CD4-positive, alpha-beta T cell treated with Interleukin-4 for 4 hours (primary cell): ENCODE measurements at places on chromosomes 3 and 15.
A peak's percentile ranks its signal among the peaks of the same experiment; 100 is the strongest.

GRCh38 chr15:31082771-31083369 is 18.7 kb downstream of the TRPM1 start:
- no peak for DNase-seq

DNA sequence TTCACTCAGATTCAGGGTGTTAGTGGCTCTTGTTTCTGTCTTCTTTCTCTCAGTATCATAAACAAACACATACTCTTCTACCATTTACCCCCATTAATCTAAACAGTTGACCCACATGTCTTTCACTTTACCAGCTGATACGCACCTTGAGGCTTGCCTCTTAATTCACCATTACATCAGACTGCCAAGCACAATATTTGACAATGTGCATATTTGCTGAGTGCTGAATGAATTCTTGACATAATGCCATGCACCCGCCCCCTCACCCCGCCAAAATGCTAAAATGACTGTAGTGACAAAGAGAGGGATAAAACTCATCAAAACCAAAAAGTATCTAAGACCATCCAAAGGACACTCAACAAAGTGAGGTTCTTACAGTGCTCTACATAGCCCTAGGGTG is 57.4 kb downstream of the NGLY1 start:
- DNase-seq, result no peak

DNA sequence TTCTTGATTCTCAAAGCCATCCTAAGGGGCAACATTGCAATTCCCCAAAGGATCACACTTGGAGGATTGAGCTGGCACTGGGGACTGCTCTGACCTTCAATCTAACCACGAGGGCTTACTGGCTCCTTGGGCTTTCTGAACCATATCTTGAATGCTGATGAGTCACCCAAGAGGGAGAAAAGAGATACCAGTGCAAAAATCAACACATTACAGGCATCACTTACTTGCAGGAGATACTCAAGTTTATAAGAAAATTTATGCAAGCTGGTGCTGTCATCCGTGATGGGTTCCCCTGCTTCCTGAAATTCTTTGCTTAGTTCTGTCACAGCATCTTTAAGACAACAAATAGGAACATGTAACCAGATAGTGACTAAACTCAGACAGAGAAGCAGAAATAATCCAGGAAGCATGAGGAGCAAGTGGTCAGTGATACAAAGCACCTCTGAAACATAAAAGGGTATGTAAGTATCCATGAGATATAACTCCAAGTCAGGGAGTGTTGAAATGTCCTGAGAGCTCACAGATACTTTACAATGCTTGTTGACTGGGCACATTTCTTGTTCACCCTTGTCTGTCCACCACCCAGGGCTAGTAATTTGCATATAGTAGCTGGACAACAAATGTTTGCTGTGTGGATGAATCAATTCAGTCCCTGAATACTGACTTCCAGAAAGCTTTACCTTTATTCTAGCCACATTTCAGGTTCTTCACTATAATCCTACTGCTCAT is 14.1 kb downstream of the FYCO1 start:
- DNase-seq, result no peak

DNA sequence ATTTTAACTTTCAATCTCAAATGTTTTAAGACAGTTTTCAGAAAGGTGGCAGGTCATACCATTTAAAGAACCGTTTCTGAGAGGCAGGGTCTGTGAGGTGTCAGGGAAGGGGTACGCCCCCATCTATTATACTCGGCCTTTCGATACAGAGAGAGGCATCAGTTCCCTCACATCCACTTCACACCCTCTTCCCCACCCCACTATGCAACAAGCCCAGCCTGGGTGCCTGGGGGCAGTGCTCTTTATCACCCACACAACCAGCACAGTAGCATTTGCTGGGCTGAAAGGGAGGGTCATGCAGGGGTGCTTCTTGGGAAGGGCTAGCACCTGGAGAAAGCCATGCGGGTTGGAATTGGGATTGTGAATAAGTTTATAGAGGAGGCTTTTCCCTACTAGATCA is 56.0 kb upstream of the KCNMB2 start:
- DNase-seq, result no peak

DNA sequence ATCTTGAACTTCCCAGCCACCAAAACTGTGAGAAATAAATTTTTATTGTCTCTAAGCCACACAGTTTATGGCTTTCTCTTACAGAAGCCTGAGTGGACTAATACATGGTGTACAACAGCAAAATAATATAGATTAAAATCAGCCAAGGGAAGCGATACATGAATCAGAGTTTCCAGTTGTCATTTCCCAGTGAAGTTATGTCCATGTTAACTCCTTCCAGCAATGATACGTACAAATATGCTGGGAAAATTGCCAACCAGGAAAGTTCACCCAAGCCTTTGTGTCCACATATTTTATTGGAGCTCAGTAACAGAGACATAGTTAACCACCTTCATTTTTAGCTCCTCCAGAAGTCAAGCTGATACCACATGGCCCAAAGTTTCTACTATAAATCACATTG is 280.9 kb upstream of the KCNMB2 start:
- DNase-seq, result no peak

GRCh38 chr3:27357665-27358258 is 11.4 kb downstream of the NEK10 start:
- DNase-seq, result peak; percentile 74

DNA sequence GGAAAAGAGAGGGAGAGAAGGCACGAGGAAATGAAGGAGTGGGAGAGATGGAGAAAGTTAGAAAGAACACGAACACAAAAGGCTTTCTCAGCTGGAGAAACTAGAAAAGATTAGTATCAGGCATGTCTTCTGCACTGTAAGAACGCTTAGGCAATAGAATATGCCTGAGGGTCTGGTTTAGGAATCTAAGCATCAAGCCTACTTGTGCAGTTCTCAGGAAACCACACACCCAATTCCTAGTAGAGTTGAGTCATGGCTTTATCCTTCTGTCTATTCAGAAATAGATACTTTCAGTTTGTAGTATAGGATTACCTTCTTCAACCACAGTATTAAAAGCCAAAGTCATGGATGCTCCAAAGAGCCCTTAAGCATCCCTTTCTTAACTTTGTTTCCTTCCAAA is 969.4 kb downstream of the NTRK3 start:
- DNase-seq, result no peak

DNA sequence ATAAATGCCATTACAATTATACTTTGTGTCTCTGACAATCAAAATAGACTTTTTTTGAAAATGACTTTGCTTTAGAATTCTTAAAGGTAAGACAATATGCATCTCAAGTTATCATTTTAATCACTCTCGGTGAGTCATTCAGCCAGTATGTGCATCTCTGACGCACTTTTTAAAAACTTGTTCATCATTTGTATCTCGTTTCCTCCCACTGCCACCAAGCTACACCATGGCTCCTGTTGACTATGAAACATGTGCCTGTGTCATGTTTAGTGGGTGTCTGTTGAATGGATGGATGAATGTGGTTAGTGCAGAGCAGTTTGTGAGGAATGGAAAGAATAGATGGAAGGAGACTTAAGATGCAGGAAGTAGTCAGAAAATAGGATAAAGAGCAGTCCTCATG is 68.6 kb downstream of the ARPP21 start:
- DNase-seq, result no peak

DNA sequence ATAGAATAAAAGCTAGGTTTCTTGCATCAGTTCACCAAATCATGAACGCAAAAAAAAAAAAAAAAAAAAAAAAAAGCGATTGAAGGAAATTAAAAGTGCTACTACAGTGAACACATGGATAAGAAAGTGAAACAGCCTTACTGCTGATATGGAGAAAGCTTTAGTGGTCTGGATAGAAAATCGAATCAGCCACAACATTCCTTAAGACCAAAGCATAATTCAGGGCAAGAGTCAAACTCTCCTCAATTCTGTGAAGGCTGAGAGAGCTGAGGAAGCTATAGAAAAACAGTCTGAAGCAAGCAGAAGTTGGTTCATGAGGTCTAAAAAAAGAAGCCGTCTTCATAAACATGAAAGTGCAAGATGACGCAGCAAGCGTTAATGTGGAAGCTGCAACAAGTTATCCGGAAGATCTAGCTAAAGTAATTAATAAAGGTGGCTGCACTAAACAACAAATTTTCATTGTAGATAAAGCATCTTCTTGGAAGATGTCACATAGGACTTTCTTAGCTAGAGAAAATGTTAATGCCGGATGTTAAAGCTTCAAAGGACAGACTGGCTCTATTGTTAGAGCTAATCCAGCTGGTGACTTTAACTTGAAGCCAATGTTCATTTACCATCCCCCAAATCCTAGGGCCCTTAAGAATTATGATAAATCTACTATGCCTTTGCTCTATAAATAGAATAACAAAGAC is 19.2 kb downstream of the P3H2 start:
- peak; percentile 5 for DNase-seq

GRCh38 chr3:16846373-16847080 is 38.2 kb upstream of the PLCL2 start:
- no peak for DNase-seq

DNA sequence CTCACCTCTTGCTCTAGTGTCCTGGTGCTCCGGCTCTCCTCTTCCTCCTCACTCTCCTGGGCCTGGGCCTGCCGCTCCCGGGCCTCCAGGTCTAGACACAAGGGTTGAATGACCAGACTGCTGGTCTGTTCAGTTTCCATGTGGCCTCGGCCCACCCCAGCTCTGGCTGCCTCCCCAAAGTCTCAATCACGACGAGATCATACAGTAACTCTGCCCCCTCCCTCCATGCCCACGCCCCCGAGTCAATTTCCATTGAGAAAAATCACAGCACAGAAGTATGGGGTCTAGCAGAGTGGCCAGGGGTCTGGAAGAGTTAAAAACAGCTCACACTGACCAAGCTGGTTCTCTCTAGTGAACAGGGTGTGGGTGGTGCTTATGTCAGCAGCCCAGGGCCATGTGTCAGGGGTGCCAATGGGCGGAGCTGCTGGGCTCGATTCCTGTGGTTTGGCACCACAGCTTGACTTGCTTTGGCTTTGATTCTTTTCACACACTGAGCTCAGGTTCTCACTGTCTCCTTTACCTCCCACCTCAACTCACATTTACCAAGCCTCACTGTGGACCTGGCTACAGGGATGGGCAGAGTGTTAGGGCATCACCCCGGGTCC is 6.9 kb downstream of the C15orf62 start:
- DNase-seq, result peak; percentile 65

- no peak for DNase-seq
Measured at GRCh38 chr15:75307778-75308390, 25.2 kb downstream of the GOLGA6D start.

- no peak for DNase-seq
Measured at GRCh38 chr3:52752045-52752660, 18.6 kb downstream of the NEK4 start.

DNA sequence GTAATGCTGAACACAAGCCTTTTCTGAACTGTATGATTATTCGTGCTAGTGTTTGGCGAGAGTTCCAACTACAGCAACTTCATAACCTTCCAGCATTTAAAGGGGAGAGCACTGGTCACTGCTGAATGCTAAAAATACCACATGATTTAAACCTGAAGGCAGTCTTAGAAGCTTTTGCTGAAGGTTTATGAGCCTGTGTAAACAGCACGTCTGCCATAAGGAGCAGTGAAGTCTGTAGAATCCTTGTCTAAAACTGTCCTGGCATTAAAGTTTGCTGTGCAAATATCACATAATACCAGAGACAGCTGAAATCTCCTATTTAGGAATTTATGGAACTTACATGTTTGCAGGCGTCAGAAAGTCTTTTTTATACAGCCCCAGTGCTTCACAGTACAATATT is 5.9 kb downstream of the SATB1 start:
- no peak for DNase-seq

DNA sequence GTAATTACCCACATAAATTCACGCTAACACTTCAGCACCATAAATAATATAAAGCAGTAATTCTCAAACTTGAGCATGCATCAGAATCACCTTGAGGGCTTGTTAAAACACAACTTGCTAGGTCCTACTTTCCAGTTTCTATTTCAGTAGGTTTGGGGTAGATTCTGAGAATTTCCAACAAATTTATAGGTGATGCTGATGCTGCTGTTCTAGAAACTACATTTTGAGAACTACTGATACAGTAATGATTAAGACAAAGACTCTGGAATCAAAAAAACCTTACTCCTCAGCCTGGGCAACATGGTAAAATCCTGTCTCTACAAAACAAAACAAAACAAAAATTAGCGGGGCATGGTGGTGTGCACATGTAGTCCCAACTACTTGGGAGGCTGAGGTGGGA is 18.8 kb downstream of the TMEM39A start:
- no peak for DNase-seq

GRCh38 chr3:103767635-103768034 is 1332.8 kb downstream of the ZPLD1 start:
- no peak for DNase-seq

GRCh38 chr15:99857836-99858235 is 124.6 kb upstream of the LYSMD4 start:
- no peak for DNase-seq
